ENCODE measurements at places on chromosomes 12 and 14. TPM values are rescaled to one million over a fixed set of nuclear protein-coding genes. Genes with fewer than 3 reads are reported as not detected.

DNA sequence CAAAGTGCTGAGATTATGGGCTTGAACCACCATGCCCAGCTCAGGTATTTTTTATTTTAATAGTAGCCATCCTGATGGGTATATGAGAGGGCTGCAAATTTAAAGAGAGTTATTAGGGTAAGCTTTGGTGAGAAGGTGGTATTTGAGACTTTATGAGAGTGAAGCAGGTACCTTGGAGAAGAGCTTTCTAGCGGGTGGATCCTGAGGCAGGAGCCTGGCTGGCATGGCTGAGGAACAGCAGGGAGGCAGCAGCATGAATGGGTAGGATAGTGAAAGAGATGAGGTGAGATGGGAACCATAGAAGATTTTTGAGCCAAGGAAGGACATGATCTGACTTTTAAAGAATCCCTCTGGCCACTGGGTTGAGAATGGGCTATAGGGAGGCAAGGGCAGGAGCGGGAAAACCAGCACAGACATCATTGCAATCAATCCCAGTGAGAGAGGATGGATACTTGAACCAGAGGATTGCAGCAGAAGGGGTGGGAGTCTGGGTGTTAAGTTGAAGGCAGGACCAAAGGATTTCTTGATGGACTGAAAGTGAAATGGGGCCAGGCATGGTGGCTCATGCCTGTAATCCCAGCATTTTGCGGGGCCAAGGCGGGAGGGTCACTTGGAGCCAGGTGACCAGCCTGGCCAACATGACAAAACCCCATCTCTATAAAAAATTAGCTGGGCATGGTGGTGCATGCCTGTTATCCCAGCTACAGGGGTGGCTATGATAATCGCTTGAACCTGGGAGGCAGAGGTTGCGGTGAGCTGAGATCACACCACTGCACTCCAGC lies 5.7 kb downstream of the SVOP start:
- DNase-seq, result no peak

DNA sequence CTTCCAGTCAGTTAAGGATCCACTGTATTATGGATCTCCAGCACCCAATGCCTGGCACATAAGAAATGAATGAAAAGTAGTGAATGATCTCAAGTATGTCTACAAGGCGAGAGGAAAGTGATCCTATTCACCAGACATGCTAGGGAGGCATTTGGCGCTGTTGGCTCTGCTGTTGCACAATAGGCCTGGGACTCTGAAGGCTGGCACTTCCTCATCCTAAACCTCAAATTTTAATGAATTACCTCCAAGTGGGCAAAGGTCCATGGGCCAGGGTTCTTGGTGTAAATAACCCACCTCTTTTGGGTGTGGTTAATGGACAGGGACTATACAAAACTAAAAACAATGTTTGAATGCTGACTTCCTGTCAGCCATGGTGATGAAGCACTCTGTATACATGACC lies 173.4 kb upstream of the PZP start:
- no peak for DNase-seq

DNA sequence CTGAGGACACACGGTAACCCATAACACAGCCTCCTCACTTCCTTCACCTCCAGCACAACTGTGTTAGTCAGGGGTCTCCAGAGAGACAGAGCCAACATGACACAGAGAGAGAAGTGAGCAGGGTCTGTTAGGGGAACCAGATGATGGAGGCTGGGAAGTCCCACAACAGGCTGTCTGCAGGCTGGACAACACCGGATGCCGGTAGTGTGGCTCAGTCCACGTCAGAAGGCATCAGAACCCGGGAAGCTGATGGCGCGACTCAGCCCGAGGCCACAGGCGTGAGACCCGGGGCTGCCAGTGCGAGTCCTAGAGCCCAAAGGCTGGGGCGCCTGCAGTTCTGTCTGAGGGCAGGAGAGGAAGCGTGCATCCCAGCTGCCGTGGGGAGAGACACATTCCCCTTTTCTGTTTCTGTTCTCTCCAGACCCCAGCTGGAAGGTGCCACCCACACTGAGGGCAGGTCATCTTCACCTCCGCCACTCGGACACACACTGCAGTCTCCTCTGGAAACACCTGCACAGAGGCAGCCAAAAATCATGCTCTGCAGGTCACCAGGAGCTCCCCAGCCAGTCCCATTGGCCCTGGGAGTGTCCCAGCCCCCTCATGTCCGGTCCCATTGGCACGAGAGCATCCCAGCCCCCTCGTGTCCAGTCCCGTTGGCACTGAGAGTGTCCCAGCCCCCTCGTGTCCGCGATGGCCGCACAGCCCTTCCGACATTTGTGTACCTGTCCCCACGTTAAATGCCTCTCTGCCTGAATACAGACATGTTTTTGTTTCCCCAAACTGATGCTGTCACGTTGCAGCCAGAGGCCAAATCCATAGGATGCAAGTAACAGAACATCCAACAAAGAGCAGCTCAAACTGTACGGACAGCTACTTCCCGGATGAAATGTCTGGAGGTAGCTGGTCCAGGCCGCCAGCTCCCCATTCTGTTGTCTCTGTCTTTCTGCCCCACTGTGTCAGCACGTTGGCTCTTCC lies 7.9 kb upstream of the FBRSL1 start:
- DNase-seq, result no peak

- DNase-seq, result no peak
Measured at GRCh38 chr12:74449872-74450271, 87.8 kb upstream of the ATXN7L3B start.

DNA sequence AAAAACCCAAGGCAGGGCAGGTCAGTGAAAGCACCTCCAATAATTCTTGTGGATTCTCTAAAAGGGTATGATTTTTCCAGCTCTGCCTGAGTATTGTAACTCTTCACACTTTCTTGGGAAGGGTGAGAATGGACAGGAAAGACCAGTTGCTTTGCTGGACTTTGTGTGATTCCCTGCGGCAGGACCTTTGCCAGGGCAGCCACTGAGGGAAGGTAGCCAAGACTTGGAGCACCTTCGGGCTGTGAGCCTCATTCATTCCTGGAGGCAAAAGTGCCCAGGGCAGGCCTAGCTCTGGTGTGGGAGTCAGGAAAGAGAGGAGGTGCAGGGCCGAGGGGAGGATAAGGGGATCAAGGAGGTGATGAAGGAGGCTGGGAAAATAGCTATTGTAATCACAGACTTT lies 80.2 kb downstream of the VCPKMT start:
- DNase-seq, result no peak

DNA sequence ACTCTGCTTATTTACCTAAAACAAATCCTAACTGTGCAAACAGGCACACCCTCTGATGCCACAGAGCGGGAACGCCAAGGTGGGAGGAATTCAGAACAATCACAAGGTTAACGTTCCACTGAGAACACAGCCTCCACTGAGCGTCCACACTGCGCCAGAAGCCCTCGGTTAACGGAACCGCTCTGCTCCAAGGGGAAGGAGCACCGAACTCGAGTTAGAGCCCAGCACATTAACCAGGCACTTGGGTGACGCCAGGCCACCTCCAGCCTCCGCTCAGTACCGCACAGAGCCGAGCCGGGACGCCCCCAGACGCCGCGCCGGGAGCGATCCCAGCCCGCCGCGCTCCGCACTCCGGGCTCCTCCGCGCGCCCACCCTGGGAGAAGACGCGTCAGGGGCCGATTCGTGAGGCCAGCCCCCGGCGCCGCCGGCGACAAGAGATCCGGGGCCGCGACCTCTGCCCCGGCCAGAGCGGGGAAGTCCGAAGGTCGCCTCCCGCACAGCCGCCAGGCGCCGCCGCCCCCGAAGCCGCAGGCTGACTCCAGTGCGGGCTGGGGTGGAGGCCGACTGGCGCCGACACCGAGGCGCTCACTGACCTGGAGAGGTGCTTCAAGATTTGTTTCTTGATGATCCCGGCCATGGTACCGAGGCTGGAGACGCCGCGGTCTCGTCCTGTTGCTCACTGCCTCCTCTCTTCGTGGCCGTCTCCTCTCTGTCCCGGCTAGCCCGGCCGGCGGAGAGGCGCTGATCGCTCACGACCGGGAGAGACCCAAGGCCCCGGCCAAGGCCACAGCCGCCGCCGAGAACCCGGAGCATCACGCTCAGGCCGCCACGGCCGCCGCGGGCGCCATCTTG lies 450 bp downstream of the BLTP3B start:
- peak; percentile 68 for DNase-seq

- no peak for DNase-seq
Measured at GRCh38 chr12:28585146-28585545, 394.9 kb downstream of the CCDC91 start.

DNA sequence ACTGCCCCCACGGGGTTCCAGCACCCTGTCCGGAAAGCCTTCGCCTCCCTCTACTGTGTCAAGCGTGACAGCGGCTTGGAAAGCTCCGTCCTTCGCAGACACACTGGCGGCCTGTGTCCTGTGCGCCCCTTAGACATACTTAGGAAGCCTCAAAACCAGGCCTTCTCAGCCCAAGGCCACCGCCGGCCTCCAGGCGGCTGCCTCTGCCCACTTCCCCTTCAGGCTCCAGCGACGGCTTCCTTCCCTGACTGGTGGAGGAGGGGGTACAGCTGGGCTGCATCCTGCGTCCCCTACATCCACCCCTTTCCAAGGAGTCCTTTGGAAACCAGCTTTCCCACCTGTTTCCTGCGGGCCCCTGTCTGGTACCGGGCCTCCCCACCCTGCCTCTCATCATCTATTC lies 2.5 kb upstream of the CACNA2D4 start:
- DNase-seq, result peak; percentile 34

- no peak for DNase-seq
Measured at GRCh38 chr12:126353604-126354003, 1288.4 kb downstream of the AACS start.

GRCh38 chr14:64997108-64997794 lies 10.6 kb downstream of the FNTB start:
- DNase-seq, result peak; percentile 59

GRCh38 chr14:104297721-104298401 lies 159.5 kb downstream of the KIF26A start:
- no peak for DNase-seq

GRCh38 chr12:94621662-94622359 lies 28.5 kb downstream of the TMCC3 start:
- peak; percentile 79 for DNase-seq

GRCh38 chr12:25985316-25986175 lies 27.1 kb downstream of the RASSF8 start:
- no peak for DNase-seq

DNA sequence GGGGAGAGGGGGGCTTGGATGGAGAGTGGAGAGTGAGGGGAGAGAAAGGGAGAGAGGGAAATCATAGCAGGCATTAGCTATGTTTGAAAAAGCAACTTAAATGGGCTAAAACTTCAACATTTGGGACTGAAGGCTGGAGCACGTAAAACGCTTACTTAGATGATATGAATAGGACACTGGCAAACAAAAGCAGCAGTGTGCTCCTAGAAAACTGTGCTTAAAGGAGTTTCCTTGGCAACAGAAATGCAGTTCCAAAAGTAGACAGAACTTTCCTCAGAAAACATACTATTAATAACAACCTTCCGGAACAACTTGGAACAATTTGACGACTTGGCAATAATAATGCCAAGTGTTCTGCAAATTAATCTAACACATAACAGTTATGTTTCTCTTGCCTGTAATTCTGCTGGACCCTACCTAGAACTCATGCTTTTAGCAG lies 235.5 kb upstream of the NPAS3 start:
- DNase-seq, result no peak

DNA sequence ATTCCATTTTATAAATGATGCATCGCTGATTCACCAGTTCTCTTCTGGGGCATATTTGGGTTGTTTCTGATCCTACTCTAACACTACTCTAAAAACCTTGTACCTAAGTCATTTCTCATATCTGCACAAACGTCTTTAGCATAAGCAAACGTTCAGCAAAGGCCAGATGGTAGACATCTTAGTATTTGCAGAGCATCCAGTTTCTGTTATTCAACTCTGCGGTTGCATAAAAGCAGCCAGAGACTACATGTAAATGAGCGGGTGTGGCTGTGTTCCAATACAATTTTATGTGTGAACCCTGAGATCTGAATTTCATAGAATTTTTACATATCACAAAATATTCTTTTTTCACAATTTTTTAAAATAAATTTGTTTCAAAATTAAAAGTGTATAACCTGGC lies 22.8 kb upstream of the MMP17 start:
- DNase-seq, result no peak

KLRK1 gene
- 135 TPM for total RNA-seq

COX8C gene
- total RNA-seq, result not detected

SIX6 gene
- total RNA-seq, result not detected

DNAL1 gene
- 8.8 TPM for total RNA-seq
